ENCODE measurements at places on chromosomes 7 and 10.

GRCh38 chr7:70915067-70915466, 216.9 kb upstream of the GALNT17 start:
- DNase-seq, result no peak

DNA sequence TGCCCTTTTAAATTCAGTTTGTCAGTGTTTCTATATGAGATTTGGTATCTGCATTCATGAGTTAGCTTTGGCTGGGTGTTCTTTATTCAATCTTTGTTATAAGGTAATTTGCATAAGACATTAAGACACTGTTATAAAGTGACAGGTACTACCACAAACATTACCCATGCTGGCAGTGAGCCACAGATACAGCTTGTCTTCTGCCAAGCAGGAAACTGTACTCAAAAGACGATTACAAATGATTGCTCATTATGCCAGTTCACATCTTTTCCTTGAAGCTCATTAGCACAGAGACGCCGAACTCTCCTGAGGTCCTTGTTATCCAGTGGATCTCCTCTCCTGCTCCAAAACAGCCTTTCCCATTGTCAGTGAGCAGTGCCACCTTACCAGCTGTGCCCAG, 30.4 kb downstream of the AMPH start:
- no peak for DNase-seq

- DNase-seq, result no peak
Measured at GRCh38 chr7:69630292-69630691, 32.0 kb downstream of the AUTS2 start.

- DNase-seq, result no peak
Measured at GRCh38 chr10:118710487-118710886, 44.3 kb downstream of the CACUL1 start.

GRCh38 chr10:130440494-130440893, 304.3 kb downstream of the GLRX3 start:
- DNase-seq, result no peak

DNA sequence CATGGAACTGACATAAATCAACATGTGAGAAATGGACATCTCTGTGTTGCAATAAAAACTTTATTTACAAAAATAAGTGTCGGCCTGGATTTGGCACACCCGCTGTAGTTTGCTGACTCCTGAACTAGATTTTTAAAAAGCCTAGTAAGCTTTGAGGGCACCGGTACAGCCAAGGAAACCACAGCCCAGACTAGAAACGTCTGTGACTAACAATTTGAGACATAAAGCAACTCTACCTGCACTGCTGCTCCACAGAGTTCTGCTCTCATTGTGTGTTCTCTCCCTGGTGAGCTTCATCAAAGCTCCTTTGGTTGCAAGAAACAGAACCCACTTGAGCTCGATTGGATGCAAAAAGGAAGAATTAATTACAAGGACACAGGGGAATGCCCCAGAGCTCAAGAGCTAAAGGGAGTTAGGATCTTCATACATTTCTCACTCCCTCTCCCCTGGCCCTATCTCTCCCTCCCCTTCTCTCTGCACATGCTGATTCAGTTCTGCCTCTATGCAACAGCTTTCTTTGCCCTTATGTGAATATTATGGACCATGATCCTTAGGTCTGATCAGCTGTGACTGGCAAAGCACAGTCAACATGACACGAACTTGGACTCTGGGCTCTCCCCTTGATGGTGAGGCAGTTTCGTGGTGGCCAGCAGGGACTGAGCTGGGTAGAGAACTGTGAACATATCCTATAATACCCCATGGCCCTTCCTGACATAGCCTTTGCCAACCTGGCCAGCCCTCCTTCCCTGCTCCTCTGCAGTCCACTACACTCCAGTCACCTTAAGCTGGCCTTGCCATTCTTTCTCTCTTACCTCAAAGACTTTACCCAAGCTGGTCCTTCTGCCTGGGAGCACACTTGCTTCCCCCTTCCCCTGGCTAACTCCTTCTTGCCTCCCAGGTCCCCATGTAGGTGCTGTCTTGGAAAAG, 77.5 kb upstream of the YAE1 start:
- DNase-seq, result no peak

- DNase-seq, result no peak
Measured at GRCh38 chr7:43278088-43278644, 165.7 kb downstream of the HECW1 start.

DNA sequence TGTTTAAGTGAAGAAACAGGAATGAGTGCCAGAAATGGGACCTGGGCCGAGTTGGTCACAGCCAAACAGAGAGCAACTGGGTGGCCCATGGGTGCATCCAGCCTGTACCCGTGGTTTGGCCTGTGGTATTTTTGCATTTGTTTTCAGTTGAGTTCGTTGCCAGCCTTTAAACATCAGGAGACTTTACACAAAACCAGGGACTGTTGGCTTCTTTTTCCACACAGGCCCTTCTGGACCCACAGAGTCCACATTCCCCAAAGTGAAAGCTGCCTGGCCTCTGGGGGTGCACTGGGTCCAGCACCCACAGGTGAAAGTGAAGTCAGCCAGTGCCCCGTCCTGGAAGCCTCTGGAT, 54.1 kb upstream of the TNS3 start:
- DNase-seq, result no peak

DNA sequence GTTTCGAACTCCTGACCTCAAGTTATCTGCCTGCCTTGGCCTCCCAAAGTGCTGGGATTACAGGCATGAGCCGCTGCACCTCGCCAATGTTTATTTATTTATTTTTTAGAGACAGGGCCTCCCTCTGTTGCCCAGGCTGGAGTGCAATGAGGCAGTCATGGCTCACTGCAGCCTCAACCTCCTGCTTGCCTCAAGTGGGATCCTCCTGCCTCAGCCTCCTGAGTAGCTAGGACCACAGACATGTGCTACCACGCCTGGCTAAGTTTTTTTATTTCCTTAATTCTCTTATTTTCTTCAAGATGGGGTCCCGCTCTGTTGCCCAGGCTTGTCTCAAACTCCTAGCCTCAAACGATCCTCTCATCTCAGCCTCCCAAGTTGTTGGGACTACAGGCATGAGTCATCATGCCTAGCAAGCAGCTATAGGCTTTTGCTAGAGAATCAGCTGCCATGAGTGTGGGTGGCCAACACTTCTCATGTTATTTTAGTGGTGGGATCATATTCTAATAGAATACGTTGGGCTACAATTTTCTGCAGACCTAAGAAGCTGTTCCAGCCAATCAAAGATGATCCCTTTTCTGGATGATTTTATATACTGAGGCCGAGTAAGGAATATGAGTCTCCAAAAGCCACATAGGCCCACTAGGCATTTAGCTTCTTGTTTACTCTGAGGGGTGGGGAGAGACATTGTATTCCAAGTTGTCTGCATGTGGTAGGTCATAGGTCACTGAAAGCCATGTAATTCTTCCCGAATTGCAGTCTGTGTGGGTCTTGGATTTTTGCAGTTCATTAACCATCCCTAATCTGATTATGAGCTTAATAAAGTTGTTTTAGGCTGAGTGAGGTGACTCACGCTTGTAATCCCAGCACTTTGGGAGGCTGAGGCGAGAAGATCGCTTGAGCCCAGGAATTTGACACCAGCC, 7.6 kb upstream of the TMEM248 start:
- no peak for DNase-seq
